ENCODE measurements at places on chromosomes 5 and 9. TPM values are rescaled to one million over a fixed set of nuclear protein-coding genes. Genes with fewer than 3 reads are reported as not detected.

BNC2 gene
- total RNA-seq, result not detected

C9 gene
- not detected for total RNA-seq

SH3RF2 gene
- not detected for total RNA-seq

KCNN2 gene
- not detected for total RNA-seq
